ENCODE measurements at places on chromosomes 2 and 18.

DNA sequence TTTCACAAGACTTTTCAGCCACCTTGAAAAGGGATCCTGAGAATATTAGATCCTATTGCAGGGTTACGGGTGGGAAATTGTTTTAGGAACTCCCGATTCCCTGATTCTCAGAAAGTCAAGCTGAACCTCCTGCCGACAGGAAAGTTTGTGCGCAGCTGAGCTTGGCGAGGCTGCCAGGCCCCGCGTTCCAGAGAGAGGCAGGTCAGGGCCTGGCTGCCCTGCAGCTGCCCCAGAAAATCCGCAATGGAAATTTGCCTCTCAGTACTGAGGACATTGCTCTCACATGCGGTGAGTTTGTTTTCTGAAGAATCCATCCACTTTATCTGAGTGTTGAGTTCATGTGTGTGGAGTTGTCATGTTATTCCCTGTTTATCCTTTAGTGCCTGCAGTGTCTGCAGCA, 144.2 kb downstream of the RTP5 start:
- no peak for DNase-seq

DNA sequence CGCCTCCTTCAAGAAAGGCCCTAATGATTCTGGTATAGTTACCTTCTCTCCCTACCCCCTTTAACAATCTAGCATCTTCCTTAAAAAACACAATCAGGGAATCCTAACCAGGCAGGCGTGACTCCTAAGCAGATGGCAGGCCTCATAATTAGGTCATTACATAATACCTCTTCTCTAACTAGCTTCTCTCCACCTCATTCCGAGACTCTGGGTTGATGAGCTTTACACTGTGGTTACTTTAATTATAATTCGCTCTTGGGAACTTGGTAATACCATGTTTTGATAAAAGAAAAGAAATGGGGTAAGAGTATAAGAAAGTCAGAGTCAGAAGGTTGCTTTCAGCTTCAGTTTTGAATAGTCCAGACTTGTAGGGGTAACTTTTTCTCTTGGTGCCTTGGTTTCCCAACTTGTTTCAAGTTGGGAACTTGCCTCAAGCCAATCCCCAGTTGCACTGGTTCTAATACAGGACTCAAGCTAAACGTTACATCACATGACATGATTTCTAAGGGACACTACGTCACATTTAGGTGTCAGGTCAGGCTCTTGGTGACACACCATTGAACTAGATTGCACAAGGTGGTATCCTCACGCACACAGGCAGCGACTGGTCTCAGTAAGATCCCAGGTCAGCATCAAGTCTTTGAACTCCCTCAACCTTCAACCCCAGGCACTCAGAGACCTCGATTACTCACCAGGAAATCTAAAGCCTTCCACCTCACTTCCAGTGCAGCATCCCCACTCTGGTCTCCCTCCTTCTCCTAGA, 59.2 kb downstream of the AAK1 start:
- no peak for DNase-seq

- DNase-seq, result no peak
These were observed 49.5 kb upstream of the RAB12 start for GRCh38 chr18:8559612-8560186.

DNA sequence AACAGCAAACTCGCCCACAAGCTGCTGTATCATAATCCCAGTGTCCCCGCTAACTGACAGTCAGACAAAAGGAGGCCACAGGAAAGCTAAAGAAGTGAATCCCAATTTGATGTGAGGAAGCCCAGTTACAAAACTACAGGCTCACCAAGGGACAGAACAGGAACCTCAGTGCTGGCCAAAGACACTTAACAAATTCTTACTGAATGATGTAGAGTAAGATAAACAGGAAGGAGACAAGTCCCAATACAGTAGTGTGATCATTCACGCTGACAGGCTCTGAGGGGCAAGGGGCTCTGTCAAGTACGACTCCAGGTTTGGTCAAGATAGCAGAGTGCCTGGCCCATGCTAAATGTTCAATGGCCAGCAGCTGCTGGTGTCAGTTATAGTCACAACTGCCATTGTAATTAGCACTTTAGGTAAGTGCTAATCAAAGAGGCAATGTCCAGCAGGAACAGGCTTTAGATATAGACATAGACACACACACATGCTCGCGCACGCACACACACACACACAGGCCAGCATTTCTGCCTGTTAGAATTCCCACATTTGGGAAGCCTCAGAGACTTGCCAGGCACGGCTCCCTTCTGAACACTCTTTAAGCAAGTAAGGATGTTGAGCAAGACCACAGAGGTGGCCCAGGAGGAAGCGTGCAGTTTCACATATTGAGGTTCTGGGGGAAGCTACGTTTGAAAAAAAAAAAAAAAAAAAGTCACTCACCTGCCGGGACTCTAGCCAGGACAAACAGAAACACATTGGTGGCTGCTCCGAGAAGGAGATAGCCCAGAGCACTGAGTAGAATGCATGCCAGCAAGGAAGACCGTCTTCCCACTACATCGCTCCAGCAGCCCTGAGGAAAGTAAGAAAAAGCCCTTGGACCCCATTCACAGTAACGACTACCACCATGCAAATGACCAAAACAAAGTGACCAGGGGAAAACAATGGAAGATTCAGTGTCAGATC, 35.4 kb upstream of the TMEM182 start:
- no peak for DNase-seq

DNA sequence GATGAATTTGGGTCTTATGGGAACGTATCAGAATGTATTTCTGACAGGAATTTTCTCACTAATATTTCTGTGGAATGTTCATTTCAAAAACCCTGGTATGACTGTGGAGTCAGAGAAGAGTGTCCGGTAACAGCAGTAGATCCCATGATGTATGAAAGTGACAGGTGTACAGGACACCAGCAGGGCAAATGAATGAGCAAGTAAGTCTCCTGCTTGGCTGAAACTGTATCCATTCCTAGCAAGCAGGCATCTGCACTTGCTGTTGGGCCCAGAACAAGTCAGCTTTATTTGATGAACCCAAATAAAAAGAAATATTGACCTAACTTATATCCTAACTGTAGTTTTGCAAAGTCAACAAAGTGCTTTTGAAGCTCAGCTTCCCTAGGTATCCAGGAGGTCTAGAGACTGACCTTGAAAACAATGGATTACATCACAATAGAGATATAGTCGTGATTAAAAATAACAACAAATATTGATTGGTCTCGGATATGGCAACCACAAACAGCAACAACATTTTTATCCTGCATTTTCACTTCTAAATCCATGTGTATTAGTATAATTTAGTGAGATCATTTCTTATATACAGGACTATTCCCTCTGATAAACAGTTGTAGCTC, 37.6 kb downstream of the NXPH2 start:
- DNase-seq, result no peak

DNA sequence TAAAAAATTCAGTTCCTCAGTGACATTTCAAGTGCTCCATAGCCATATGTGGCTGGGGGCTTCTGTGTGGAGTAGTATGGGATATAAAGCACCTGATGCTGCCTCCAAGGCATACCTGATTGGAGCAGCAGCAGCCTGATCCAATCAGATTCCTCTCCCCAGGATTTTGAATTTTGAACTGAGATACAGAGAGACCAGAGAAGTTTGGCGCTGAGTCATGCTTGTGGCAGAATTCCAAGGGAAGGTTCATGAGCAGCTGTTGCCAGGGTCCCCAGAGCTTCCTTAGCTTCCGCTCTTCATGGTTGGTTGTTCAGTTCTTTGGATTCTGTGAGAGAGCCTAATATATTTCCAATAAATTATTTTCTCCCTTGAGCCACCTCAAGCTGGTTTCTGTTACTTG, 29.0 kb upstream of the CFAP36 start:
- peak; percentile 64 for DNase-seq

- DNase-seq, result no peak
These were observed 4.8 kb upstream of the IL36A start for GRCh38 chr2:113000436-113000835.

- peak; percentile 57 for DNase-seq
These were observed 59.8 kb upstream of the IL1R1 start for GRCh38 chr2:102082571-102083392.

DNA sequence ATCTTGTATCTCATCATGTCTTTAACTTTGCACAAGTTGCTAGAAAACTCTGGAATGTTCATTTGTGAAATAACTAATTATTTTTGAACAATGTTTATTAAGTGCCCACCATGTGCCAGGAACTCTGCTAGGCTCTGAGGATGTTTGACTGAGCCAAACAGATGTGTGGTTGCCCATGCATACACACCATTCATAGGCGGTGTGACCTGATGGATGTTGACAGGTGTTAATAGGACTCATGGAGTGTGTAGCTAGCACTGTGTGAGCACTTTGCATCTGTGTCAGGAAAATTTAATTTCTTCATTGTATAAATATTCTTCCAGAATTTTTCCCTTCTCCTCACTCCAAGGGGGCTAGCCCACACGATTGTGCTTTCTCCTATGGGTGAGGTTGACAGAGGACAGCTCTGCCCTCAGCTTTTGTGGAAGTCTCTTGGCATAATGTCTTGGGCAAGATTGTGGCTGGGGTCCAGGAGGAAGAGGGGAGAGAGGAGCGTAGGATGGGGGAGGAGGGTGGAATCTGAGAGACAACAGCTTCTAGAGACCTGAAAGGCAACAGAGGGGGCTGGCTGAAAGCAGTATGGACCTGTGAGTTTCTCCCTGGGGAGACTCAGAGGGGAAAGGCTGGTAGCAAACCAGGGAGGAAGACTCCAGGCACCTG, 214.6 kb upstream of the CXCR4 start:
- no peak for DNase-seq

GRCh38 chr2:180077295-180077906, 70.3 kb upstream of the CWC22 start:
- peak; percentile 12 for DNase-seq

DNA sequence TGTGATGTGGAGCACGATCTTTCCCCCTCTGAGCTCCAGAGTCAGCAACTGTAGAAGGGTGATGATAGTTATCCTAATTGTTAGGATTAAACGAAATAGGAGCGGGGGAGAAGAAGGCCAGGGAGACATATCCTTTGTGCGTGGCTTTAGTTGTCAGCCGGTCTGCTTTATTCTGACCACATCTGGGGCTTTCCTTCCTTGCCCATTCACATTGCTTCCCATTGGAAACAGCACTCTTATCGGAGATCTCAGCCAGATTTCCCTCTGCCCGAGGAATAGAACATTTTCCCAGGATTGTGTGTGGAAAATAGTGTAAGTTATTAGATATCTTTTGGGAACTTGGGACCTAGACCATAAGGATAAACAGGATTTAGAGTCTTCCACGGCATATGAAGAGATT, 1.5 kb downstream of the RALB start:
- DNase-seq, result no peak

All from fibroblast of the conjunctiva (primary cell).